Right renal pelvis (tissue), 4 donors: ENCODE measurements at places on chromosomes 4 and X. TPM values are rescaled to one million over a fixed set of nuclear protein-coding genes. Genes with fewer than 3 reads are reported as not detected.

- no peak for DNase-seq
Observed at GRCh38 chr4:146389561-146389960, 132.2 kb downstream of the SLC10A7 start.

- DNase-seq = no peak
Observed at GRCh38 chr4:76210452-76210851, 3.2 kb downstream of the SCARB2 start.

DNA sequence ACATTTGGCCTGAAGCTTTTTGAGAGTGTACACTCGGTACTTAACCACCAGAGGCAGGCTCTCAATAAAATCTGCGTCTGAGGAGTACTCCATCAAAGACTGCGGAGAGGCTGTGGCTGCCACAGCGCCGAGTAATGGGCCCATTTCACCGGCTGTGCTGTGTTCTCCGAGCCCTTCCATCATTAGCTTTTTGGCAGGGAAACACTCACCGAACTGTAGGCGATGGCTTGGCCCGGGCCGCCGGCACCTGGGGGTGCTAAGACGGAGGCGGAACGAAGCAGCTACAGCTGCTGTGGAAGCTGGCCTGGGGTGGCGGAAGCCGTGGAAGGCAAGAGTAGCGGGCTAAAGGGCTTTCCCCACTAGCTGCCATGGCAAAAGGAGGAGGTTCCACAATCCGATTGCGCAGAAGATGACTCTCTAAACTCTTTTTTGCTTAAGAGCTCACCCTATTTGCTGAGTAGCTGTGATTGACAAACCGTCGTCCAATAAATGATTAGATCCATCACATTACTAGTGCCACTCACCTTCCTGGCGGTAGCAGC lies 48.5 kb upstream of the PABPC1L2A start:
- no peak for DNase-seq

DNA sequence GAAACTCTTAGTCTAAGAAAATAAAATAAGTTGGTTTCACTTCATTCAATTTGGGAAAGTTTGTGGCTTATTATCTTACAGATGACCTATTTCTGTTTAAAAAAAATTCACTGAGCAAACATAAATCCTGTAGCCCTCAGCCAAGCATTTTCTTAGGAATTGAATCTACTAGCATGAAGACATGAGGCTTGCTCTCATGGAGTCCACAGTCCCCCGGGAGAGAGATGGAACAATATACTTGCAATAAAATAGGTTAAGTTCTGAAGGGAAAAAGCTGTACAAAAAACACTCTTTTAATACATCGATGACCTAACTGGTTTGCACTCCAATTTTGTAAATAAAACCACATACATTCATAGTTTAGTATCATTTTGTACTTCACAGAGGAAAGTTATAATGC lies 642.6 kb upstream of the FAM241A start:
- no peak for DNase-seq

DNA sequence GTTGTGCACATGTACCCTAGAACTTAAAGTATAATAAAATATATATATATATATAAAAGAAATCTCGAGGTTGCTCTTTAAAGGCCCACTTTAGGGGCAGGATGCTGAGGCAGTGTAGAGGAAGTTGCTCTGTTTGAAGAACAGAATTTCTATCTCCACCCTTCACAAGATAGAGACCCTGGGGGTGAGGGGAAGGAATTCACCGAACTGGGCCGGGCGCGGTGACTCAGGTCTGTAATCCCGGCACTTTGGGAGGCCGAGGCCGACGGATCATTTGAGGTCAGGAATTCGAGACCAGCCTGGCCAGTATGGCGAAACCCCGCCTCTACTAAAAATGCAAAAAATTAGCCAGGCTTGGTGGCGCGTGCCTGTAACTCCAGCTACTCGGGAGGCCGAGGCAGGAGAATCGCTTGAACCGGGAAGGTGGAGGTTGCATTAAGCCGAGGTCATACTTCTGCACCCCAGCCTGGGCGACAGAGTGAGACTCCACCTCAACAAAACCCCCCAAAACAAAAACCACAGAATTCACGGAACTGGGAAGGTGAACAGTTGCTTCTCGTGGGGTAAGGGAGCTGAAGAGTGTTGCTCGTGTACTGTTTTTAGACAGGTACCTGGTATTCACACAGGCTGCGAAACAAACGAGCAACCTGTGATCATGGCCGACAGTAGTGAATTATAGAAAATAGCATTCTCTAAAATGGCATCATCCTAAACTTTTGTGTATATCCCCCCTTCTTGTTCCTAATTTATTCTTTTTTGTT lies 6.2 kb downstream of the PLAC8 start:
- DNase-seq = no peak

DNA sequence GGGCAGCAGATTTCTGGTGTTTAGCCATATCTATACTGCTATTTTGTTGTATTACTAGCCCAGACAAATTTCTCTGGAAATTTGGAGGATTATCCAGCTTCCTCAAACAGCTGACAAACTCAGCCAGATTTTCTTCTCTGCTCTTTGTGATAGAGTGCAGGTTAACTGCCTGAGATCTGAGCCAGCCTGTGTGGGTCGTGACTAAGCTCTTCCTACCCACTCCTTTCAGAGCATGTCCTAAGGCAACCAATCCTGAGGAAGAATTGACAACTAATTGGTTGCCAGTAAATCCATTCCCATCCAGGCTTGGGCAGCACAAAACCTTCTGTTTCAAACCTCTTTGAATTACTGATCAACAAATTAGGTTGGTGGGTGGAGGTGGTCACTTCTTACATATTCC lies 2.5 kb upstream of the GABRA2 start:
- DNase-seq = no peak

DNA sequence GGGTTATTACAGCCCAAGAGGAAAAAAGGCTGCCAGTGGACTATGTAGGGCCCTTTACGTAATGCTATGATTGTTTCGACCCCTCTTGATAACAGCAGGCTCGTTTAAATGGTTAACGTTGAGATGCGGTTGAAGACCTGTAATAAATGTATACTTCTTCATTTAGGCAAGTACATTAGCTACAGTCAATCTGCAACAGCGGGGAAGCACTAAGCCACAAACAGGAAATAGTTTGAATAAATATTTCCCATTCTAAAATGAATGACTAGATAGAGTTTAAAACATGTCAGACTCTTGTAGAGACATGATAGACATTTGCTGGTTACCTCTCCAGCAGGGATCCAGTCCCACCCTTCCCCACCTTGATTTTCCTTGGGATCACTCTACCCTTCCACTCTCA lies 38.1 kb upstream of the STIM2 start:
- no peak for DNase-seq

- DNase-seq = no peak
Observed at GRCh38 chrX:3576886-3577501, 136.5 kb downstream of the PRKX start.

The MAGEA1 gene
- not detected for polyA plus RNA-seq

The TRIM75 gene
- not detected for polyA plus RNA-seq

The NXF2 gene
- 0.21 TPM for polyA plus RNA-seq

The TET2 gene
- polyA plus RNA-seq = 25.2 TPM
